ENCODE measurements at places on chromosomes 7 and 10.

DNA sequence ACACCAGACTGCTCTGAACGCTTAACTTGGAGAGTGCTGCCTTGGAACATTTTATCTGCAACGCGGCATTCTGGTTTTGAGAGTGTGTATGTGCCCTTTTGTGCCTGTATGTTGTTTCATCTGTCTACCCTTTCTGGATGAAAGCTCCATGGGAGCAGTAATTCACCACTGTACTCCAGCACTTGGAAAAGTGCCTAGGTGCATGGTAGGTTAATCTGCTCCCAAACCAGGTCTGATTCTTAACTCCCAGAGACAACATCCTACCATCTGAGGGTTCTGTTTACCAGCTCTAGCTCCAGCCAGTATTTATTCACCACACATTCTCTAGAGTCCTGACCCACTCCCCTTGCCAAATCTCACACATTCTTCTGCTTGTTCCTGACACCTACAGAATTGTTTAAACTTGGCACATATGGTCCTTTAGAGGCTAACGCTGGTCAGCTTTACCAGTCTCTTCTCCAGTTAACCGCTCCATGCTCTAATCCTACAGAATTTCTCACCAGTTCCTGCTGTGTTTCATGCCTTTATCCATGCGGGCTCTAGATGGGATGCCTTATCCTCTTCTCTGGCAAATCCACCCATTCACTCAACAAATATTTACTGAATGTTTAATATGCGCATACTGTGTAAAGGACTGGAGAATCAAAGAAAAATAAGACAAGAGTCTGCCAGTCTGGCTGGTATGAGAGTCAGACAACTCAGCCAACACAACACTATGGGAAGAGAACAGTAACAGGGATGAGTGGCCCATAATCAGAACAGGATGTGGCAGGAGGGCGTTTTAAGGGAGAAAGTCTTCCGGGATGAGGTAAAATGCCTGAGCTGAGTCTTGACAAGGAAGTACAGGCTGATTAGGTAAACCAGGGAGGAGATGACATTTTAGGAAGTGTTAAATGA, 46.3 kb downstream of the MTPN start:
- no peak for DNase-seq

DNA sequence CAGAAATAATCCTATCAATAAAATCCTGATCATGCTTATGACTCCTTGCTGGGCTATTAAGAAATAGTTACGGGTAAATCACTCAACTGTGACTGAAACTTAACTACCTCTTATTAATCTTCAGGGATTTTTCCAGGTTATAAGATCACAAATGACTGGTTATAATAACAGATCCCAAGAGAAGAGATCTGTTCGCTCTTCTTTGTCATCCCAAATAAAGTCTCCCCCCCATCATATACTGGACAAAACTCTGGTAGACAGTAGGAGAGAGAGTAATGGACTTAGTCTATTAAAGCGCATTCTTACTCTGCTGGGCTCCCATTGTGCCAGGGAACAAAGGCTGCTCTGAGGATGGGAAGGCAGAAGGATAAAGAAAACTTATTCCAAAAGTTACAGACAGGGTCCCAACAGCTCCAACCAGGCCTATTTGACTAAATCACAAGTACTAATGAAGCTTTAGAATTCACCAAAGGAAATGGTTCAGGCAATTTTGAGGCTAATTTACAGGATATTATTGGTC, 233.7 kb downstream of the DGKI start:
- DNase-seq: no peak

GRCh38 chr7:25860275-25861163, 291.5 kb upstream of the NFE2L3 start:
- DNase-seq: no peak

- DNase-seq: no peak
Observed at GRCh38 chr7:149855361-149856305, 17.5 kb downstream of the ZNF862 start.

DNA sequence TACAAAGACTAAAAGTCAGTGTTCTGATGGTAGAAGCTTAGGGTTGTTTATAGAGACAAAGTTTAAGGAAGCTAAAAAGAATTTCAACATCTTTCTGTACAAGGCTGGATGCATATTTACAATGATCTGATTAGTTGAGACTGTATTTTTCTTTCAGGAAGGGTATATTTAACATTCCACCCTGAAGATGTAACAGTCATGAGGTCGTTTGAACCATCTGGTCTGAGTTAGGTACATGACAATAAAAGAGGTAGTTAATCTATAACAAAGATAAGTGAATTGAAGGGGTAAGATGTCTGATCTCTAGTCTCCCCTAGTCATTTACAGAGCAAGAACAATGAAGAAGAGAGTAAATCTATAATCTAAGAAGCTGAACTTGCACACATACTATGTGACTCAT, 821.2 kb downstream of the CNTNAP2 start:
- no peak for DNase-seq

DNA sequence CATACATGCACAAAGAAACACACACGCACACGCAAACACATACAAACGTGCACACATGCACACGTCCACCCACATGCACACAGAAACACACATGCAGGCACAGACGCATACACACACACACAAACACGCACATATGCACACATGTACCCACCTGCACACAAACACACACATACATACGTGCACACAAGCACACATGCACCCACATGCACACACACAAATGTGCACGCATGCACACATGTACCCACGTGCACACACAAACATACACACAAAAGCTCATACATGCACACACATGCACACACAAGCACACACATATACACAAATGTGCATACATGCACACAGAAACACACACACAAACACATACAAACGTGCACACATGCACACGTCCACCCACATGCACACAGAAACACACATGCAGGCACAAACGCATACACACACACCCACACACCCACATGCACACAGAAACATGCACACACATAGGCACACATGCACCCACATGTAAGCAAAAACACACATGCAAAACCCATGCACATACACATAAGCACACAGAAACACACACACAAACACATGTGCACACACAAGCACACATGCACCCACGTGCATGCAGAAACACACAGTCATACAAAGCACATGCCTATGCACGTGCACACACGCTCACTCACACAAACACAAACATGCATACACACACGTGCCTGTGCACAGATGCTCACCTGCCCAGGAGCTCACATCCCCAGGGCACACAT, 44.8 kb downstream of the FOXL3 start:
- DNase-seq: no peak

DNA sequence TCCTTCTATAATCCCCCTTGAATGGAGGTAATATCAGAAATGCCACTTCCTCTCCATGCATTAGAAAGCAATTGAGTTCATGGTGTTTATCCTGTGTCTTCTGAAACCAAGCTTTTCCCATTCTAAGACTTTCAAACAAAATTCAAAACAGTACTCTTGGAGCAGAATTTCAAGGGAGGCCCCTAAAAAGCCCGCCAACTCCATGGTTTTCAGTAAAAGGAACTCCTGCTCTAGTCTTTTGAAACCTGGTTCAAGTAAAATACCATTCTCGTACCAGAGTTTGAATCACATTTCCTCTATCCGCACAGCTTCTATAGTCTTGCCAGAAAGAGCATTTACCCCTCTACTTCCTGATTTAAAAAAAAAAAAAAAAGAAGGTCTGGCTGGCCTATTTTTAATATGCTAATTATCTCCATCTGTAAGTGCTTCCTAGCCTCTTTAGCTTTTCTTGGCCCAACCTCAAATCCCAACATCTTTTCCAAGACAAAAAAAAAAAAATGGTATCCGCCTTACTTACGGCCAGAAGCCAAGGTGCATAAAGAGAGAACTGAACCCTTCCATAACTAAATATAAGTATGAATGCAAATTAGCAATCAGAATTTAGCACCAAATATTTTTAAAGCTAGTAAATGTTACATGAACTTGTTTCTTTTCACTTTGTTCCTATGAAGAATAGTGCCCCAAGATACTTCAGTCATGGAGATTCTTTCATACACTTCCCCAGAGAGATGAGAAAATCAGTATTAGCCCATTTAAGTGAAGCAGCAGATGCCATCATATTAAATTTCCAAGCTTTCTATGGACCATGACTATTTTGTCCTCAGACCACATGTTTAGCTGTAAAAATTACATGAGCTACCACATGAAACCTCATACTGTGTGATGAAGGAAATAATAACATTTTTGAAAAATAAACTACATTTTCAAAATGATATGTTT, 199.9 kb upstream of the FAM3C start:
- no peak for DNase-seq

DNA sequence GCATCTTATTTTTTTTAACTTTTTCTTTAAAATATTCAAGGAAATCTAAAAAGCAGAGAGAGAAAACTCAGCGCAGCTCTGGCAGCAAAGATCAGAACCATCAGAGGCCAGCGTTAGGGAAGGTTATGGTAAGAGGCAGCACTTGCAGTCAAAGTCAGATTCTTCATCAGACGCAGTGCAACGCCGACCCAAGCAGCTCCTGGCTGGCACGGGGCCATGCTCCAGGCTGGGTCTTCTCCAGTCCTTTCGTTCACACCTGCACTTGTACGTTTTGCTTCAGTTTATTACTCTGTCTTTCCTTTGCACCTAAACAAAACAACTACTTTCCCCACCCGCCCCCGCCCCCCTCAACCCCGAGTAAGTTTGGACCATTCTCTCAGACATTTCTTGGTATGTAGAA, 43.1 kb upstream of the SEC61G start:
- DNase-seq: no peak
